ENCODE measurements at places on chromosomes 3 and 15.

- no peak for DNase-seq
Measured at GRCh38 chr3:45972534-45973402, 22.9 kb downstream of the FYCO1 start.

DNA sequence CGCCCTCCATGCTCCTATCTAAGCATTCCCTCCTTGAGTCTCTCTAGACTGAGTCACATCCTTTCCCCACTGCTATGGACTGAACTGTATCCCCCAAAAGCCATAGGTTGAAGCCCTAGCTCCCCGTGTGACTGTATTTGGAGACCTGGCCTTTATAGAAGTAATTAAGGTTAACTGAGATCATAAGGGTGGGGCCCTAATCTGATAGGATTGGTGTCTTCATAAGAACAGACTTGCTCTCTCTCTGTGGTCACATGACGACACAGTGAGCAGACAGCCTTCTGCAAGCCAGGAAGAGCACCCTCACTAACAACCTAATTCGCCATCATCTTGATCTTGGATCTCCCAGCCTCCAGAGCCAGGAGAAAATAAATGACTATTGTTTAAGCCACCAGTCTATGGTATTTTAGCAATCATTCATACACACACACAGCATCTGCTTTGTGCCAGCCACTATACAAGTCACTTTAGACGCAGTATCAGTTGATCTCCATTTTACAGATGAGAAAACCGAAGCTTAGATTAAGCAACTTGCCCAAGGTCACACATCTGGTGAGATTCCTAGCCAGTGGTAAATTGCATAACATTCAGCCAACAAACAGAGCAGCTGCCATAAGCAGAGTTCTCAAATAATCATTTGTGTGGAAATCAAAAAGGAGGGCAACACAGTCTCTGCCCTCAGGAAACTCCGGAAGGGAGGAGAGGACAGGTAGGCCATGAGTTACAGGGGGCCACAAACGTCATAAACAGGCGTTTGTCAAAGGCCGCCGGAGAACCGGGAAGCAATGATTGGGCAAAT lies 66.3 kb upstream of the HES1 start:
- DNase-seq: peak; percentile 3

DNA sequence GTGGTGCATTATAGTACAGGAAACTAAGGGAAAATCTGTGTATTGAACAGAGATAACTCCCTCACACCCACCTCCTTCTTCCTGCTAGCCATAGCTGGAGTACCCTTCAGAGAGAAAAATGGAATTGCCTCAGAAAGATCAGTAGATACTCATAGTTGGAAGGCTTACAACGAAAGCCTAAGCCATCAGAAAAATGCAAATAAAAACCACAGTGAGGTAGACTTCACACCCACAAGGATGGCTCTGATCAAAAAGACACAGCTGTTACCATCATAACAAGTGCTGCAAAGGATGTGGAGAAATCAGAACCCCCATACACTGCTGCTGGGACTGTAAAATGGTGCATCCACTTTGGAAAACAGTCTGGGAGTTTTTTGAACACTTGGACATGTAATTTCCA lies 7.4 kb upstream of the DLG1 start:
- no peak for DNase-seq

- DNase-seq: no peak
Measured at GRCh38 chr15:40323953-40324937, 753 bp downstream of the INAFM2 start.

GRCh38 chr15:101019366-101019896 lies 100.3 kb downstream of the LRRK1 start:
- DNase-seq: peak; percentile 57

- DNase-seq: no peak
Measured at GRCh38 chr3:50102558-50102957, 13.8 kb downstream of the RBM5 start.

DNA sequence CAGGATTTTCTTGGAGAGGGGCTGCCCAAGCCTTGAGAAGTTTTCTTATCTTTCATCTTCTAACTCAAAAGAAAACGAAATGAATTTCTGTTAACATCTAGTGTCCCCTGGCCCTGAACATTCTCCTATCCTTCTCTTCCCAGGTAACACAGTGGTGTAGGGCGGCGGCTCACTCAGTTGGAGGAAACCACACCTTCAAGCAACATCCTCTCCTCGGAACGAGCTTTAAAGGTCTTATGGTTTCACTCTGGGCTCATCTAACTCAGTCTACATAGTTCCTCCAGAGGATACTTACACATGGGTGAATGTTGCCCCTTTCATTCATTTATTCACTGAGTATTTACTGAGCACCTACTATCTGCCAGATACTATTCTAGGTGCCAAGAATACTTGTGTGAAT lies 31.0 kb upstream of the KLHL6 start:
- DNase-seq: no peak

GRCh38 chr3:184769382-184770170 lies 42.4 kb upstream of the VPS8 start:
- DNase-seq: no peak

GRCh38 chr3:3860235-3860634 lies 61.0 kb downstream of the LRRN1 start:
- DNase-seq: no peak

GRCh38 chr3:77685713-77686112 lies 645.8 kb downstream of the ROBO2 start:
- no peak for DNase-seq

Measured in left forelimb (tissue), 1 donor.